Astrocyte (in vitro differentiated cells and primary cell): ENCODE measurements at places on chromosomes 11 and 22.

GRCh38 chr11:46304605-46305179 is 27.2 kb downstream of the CREB3L1 start:
- DNase-seq = no peak

DNA sequence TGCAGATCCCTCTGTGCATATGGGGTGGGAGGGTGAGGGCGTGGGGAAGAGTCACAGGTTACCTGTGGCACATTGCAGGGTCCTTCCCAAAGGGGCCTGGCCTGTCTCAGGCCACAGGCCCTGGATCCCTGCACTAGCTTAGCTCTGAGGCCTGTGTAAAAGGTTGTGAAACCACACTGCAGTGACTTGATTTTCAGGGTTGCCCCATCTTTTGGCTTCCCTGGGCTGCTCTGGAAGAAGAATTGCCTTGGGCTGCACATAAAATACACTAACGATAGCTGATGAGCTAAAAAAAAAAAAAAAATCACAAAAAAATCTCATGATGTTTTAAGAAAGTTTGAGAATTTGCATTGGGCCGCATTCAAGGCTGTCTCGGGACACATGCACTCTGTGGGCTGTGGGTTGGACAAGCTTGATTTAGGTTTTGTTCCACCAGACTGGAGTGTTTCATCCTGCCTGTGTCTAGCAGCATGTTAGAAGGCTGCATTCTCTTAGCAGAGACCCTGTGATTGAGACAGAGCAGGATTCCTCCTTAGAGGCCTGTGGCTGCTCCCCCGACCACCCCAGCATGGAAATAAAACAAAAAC is 35.9 kb upstream of the TREH start:
- DNase-seq = no peak

- DNase-seq = peak; percentile 56
Observed at GRCh38 chr11:95283650-95284049, 52.6 kb upstream of the SESN3 start.

GRCh38 chr22:44862981-44863860 is 110.8 kb downstream of the ARHGAP8 start:
- DNase-seq = no peak

- no peak for DNase-seq
Observed at GRCh38 chr11:133907216-133907615, 49.6 kb downstream of the IGSF9B start.

DNA sequence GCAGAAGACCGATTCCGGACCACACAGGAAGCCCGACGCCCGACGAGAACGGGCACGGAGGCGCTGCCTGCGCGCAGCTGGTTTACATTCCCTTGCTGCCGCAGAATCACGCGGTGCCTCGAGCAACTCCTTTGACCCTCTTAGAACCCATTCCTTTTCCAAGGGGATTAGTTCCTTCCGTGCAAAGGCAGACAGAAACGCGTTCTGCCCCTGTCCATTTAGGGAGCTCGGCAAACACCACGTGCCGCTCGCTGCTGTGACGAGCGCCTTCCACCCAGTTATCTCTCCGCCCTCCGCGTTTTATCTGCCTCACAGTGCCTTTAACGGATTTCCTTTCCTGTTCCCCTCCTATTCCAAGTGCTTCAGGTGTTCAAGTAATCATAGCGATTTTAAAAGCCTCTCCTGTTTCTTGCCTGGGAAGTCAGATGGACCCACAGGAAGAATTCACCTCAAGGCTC is 24.1 kb upstream of the MICAL3 start:
- no peak for DNase-seq

GRCh38 chr11:22730319-22730718 is 63.9 kb downstream of the GAS2 start:
- DNase-seq = no peak

DNA sequence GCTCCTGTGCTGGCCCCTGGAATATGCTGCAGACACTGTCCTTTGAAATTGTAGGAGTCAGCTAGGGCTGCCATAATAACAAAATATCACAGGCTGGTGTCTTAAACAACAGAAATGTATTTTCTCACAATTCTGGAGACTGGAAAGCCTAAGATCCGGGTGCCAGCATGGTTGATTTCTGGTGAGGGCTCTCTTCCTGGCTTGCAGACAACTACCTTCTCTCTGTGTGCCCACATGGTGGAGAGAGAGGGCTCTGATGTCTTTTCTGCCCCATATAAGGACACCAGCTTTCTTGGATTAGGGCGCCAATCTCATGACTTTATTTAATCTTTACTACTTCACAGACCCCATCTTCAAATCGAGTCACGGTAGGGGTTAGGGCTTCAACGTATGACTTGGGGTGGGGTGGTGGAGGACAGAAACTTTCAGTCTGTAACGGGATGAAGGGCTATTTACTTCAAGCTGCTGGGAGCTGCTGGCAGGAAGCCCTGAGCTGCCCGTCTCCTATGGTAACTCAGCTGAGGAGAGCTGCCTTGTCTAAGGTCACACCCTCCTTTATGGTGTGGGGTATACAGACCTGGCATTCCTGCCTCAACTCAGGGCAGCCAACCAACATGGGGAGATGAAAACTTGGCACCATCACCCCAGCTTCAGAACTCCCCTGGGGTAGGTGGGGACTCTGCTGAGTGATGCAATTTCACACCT is 142.9 kb upstream of the ZBED5 start:
- DNase-seq = no peak

DNA sequence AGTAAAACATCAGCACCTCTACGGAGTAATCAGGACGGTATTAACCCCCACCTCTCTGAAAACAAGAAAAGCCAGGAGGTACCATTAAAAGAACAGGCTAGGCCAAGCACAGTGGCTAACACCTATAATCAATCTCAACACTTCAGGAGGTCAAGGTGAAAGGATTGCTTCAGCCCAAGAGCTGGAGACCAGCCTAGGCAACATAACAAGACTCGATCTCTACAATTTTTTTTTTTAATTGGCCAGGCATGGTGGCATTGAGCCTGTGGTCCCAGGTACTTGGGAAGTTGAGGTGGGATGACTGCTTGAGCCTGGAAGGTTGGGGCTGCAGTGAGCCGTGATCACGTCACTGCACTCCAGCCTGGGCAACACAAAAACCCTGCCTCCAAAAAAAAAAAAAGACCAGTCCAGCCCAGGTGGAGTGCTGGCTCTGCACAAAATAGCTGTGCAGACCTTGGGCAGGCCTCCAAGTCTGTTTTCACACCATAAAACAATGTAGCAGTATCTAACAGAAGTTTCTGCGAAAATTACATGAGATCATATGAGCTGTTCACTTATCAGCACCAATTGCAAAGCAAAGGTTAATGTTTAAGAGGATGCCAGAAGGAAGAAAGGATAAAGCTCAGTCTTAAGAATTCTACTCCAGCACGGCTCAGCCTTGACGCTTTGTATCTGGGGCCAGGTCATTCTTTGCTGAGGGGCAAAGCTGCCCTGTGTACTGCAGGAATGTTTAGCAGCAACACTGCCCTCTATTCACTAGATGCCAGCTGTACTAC is 14.8 kb downstream of the CHKA start:
- DNase-seq = no peak

DNA sequence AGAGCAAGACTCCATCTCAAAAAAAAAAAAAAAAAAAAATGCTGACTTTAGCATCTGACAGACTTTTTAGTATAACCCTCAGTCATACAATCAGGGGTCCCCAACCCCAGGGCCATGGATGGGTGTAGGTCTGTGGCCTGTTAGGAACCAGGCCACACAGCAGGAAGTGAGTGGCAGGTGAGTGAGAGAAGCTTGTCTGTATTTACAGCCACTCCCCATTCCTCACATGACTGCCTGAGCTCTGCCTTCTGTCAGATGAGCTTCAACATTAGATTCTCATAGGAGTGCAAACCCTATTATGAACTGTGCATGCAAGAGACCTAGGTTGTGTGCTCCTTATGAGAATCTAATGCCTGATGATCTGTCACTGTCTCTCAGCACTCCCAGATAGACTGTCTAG is 3.3 kb downstream of the FAM227A start:
- DNase-seq = no peak
